ENCODE measurements at places on chromosomes 3 and 15.

- no peak for DNase-seq
These were observed 268.5 kb downstream of the LRTM1 start for GRCh38 chr3:54659347-54659746.

DNA sequence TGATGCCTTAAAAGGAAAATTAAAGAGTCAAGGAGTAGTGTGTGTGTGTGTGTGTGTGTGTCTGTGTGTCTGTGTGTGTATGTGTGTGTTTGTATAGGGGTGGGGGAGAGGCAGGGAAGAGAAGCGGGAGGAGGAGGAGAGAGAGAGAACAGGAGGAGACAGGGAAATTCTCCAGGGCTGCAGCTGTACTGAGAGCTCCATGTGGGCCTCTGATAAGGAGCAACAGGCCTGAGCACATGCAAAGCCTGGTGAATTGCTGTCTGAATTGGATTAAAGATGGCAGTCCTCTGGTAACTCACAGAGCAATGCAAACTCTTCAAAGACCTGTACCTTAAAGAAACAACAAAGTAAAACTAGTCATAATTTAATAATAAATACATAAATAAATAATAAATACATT, 70.6 kb downstream of the SEMA6D start:
- no peak for DNase-seq

DNA sequence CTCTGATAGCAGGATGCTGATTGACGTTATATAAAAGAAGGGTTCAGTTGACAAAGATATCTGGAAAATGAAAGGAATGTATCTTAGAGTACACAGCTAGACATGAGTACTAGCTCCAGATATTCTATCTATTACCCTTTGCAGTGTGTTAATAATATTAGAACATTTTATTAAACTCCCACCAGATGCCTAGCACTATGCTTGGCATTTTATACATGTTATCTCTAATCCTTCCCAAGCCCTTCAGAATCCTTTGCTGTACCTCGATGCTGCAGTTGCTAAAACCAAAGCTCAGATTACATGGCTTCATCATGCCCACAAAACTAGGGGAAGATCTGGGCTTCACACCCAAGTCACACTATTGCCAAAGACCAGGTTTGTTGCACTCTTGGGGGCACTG, 350.1 kb upstream of the AZI2 start:
- peak; percentile 19 for DNase-seq

DNA sequence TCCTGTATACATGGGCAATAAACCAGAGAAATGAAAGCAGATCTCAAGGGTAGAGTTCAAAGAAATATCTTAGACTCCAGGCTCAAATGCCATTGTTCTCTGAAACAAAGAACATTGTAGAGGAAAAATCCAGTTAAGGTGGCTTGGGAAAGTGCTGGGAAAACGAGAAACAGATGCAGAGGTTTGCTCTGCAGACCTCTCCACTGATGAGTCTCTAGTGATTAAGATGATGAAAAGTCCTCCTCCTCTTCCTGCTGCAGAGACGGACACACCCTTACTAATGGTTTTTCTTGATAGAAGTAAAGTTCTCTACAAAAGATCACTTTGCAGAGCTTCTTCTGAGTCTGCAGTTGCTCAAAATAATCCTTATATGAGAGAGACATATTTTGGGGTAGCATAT, 264.7 kb downstream of the GABRG3 start:
- no peak for DNase-seq

- DNase-seq, result no peak
These were observed 30.2 kb upstream of the ZNF609 start for GRCh38 chr15:64430000-64430735.

DNA sequence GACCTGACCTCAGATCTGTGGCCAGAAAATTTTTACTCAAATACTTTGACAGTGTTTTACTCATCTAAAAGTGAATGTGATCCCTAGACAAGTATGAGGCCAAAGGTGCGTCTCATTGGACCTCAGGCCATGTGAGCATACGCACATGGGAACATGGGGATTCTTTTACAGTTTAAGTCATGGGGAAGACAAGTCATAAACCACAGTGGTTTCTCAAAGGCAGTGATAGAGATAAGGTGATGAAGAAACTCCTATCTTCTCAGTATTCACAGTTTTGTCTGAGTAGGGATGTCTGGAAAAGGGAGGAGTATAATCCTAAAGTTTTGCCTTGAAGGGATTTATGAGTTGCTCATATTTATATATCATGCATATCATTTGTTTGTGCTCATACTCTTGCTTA, 173.8 kb downstream of the FNDC3B start:
- no peak for DNase-seq

- DNase-seq, result no peak
These were observed 145.6 kb upstream of the THBS1 start for GRCh38 chr15:39435244-39435643.
